ENCODE measurements at places on chromosomes 3 and 15.

DNA sequence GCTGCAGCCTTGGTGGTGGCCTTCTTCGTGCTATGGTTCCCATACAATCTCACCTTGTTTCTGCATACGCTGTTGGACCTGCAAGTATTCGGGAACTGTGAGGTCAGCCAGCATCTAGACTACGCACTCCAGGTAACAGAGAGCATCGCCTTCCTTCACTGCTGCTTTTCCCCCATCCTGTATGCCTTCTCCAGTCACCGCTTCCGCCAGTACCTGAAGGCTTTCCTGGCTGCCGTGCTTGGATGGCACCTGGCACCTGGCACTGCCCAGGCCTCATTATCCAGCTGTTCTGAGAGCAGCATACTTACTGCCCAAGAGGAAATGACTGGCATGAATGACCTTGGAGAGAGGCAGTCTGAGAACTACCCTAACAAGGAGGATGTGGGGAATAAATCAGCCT, 10.4 kb downstream of the CYP8B1 start:
- no peak for DNase-seq

DNA sequence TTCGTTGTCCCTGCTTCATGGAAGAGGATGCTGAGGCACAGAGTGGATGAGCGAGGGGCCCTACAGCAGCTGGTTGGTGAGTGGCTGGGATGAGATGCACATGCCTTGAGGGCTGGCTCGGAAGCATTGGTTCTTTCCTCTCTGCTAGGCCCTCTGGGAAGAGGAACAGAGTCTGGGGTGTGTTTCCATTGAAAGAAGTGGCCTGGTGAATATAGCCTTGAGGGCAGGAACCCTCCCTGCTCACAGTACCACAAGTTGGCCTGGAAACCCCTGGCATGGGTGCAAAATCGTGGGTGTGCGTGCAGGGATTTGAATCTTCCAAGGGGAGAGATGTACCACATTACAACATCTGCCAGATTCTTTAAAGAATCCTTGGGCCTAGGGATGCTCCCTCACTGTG, 37.6 kb upstream of the ANKRD34C start:
- no peak for DNase-seq

DNA sequence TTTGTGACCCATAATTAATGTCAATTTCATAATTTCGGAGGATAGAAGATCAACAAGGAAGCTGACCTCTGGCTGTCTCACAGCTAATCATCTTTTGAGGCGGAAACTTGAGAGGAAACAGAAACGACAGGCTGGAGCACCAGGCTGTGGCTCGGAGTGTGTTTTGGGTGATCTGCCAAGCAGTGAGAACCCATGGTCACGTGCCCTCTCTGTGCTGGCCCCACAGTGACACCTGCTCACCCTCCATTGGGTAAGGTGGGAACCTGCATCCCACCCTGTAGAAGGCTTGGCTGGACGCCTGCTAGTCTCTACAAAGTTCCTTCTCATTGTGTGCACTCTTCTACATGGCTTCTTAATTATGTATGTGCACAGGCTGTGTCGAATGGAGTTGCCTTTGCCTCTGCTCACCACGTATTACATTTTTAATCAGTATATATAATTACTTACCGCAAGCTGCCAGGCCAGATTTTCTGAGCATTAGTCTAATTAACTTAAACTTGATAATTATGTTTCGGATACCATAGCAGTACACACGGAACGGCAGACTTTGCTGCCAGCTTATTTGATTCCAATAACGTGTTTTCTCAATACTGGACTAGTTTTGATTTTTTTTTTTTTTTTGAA, 719.4 kb upstream of the CFAP20DC start:
- no peak for DNase-seq

GRCh38 chr15:75620841-75621391, 4.6 kb downstream of the SNUPN start:
- no peak for DNase-seq

GRCh38 chr3:134807189-134807588, 12.1 kb downstream of the EPHB1 start:
- no peak for DNase-seq

GRCh38 chr3:46490338-46491084, 7.3 kb upstream of the RTP3 start:
- no peak for DNase-seq

GRCh38 chr3:178597371-178597770, 61.1 kb downstream of the KCNMB2 start:
- no peak for DNase-seq

DNA sequence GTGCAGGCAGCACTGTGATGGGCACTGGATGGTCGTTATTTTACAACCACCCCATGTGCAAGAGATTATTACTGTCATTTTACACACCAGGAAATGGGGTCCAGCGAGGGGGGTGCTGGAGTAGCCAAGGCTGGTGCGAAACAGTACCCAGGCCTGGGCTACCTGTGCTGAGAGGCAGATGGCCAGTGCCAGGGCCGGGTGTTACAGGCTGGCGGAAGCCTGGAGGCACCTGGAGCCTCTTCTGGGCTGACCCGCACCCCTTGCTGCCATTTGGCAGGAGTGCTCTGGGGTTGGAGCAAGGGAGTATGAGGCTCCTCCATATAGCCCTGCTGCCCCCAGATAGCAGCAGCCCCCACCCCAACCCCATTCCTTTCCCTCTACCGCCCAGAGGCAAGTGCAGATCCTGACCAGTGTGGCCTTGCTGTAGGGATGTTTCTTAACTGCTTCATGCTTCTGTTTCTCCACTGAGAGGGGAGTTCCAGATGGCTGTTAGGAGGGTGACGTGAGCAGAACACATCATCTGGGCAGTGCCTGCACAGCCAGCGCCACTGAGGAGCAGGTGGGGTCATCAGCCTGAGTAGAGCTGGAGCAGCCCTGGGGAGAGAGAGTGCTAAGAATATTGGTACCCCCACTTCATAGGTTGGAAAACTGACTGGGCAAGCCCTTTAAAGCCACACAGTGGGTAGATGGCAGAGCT, 15.3 kb downstream of the SNX33 start:
- no peak for DNase-seq

- DNase-seq: no peak
These were observed 15.5 kb downstream of the TOP2B start for GRCh38 chr3:25648925-25649830.

DNA sequence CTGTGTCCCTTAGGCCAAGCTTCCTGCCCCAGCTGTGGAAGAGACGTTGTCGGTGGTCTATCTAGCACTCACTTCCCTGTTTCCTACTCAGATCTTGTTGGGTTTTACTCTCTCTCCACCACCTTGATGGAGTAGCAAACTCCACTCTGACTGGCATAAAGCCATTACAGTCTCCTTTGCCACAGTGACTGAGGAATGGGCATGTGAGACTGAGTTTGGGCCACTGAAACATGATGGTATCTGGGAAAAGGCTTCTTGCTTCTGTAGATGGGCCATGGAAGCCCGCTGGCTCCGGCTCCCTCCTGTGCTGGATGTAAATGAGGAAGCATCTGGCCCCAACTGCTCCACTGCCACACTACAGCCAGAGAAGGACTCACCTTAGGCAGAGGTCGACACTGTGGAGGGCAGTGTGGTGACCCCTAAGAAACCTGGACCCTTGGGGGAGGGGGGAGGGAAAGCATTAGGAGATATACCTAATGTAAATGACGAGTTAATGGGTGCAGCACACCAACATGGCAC, 9.4 kb upstream of the CAMK1 start:
- DNase-seq: no peak

All from T-helper 9 cell (primary cell).